Metanephros (tissue), 2 donors: ENCODE measurements at places on chromosomes 3 and 15. TPM values are rescaled to one million over a fixed set of nuclear protein-coding genes. Genes with fewer than 3 reads are reported as not detected.

The ERICH6 gene
- not detected for total RNA-seq

The EPHB1 gene
- total RNA-seq = 6.8 TPM

The RASL12 gene
- 12.6 TPM for total RNA-seq

The ANKUB1 gene
- total RNA-seq = not detected

The GP5 gene
- total RNA-seq = 1.6 TPM

The XYLB gene
- total RNA-seq = 14.3 TPM

The KIF7 gene
- total RNA-seq = 16.9 TPM

The FAH gene
- total RNA-seq = 23.3 TPM

The GP9 gene
- 3.8 TPM for total RNA-seq

The CCDC54 gene
- not detected for total RNA-seq

The PLA2G4E gene
- total RNA-seq = 0.29 TPM

The VIPR1 gene
- total RNA-seq = 3.4 TPM

The BNC1 gene
- total RNA-seq = 0.12 TPM

The HCN4 gene
- total RNA-seq = 0.47 TPM

The STAB1 gene
- 95.8 TPM for total RNA-seq

The WDR93 gene
- 1.6 TPM for total RNA-seq
